Psoas muscle (tissue), 8 donors: ENCODE measurements at places on chromosomes 13 and 19. TPM values are rescaled to one million over a fixed set of nuclear protein-coding genes. Genes with fewer than 3 reads are reported as not detected.

Gene SIGLEC5
- total RNA-seq: not detected

DNA sequence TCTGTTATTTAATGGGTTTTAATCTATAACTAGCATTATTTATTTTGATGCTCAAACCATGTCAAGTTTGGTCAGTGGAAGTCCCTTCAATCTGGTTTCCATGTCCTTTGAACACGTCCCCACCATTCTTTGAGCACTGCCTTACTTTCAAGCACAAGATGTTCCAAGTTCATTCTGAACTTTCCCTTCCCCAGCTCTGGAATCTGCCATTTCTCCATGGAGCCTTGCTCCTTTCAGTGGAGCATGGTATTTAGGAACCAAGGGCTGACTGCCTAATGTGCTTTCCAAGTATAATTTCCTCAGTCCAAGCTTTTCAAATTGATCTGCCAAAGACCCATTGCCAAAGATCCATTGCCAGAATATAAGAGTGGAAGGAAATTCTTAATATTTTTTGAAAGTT, 1.1 kb upstream of the ZNF546 start:
- H3K36me3 ChIP-seq: no peaks in the 10 kb centered on the region
- peaks cover 18% of the 10 kb centered on the region for H3K4me1 ChIP-seq
- peak overlapping the region; percentile 86 for H3K27ac ChIP-seq
- peak overlapping the region; percentile 96 for H3K4me3 ChIP-seq
- H3K27me3 ChIP-seq: no peaks in the 10 kb centered on the region

GRCh38 chr19:4302243-4302640, at the start of gene TMIGD2:
TSS of gene TMIGD2 (minus strand) at chr19:4302389. CDS start at chr19:4302385, 4 bp downstream.
- H3K27ac ChIP-seq: no peak within 1 kb of the TSS
- H3K27me3 ChIP-seq: no peaks in the 10 kb centered on the region
- no peaks in the 10 kb centered on the region for H3K36me3 ChIP-seq
- H3K4me1 ChIP-seq: no peaks in the 10 kb centered on the region
- no peak within 1 kb of the TSS for H3K4me3 ChIP-seq
- DNase-seq: no peak

- H3K4me1 ChIP-seq: no peaks in the 10 kb centered on the region
- no peak overlapping the region for H3K4me3 ChIP-seq
- no peak overlapping the region for H3K27ac ChIP-seq
- H3K36me3 ChIP-seq: no peaks in the 10 kb centered on the region
Measured at GRCh38 chr13:100984085-100984705, 309.6 kb upstream of the TMTC4 start.

DNA sequence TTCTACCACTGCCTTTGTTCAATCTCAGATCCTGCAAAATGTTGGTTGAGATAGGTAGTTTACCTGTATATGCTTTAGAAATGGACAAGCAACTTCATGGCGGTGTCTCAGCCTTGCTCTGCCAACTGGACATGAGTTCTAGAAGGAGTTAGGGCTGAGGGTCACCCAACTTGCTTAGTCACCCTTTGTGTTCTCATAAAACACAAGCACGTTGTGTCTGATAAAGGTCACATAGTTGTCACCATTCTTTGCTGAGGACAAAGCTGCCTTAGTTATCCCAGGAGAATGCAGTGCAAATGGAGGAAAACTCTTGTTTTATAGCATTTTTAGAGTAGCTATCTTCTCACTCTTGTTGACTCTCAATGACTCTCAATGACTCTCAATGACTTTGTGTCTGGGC, 218.4 kb upstream of the TMTC4 start:
- H3K36me3 ChIP-seq: no peaks in the 10 kb centered on the region
- no peak overlapping the region for H3K27ac ChIP-seq
- H3K4me1 ChIP-seq: no peaks in the 10 kb centered on the region
- no peak overlapping the region for H3K4me3 ChIP-seq

DNA sequence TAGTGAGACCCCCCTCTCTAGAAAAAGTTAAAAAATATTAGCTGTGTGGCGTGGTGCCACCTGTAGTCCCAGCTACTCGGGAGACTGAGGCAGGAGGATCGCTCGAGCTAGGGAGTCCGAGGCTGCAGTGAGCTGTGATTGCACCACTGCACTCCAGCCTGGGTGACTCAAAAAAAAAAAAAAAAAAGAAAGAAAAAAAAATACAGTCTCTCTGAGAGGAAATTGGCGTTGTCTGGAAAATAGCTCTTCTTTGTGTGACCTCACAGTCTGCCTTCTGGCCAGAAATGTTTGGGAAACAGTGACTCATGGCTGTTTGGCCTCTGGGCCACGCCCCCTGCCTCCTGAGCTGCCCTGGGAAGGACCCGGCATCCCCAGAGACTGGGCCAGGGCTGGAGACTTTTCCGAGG, 10.7 kb downstream of the MARCHF2 start:
- peak overlapping the region; percentile 82 for H3K27ac ChIP-seq
- no peaks in the 10 kb centered on the region for H3K36me3 ChIP-seq
- H3K27me3 ChIP-seq: no peaks in the 10 kb centered on the region

GRCh38 chr13:40895227-40896184, 106.1 kb downstream of the SLC25A15 start:
- H3K4me3 ChIP-seq: no peak overlapping the region
- no peak for DNase-seq
- H3K27me3 ChIP-seq: no peaks in the 10 kb centered on the region
- no peaks in the 10 kb centered on the region for H3K36me3 ChIP-seq
- no peak overlapping the region for H3K27ac ChIP-seq
- no peaks in the 10 kb centered on the region for H3K4me1 ChIP-seq

Gene APOC4
- not detected for total RNA-seq

- DNase-seq: no peak
- no peaks in the 10 kb centered on the region for H3K27me3 ChIP-seq
- no peak overlapping the region for H3K4me3 ChIP-seq
- peaks cover 20% of the 10 kb centered on the region for H3K4me1 ChIP-seq
Measured at GRCh38 chr19:55597501-55597921, 1.8 kb downstream of the FIZ1 start.

DNA sequence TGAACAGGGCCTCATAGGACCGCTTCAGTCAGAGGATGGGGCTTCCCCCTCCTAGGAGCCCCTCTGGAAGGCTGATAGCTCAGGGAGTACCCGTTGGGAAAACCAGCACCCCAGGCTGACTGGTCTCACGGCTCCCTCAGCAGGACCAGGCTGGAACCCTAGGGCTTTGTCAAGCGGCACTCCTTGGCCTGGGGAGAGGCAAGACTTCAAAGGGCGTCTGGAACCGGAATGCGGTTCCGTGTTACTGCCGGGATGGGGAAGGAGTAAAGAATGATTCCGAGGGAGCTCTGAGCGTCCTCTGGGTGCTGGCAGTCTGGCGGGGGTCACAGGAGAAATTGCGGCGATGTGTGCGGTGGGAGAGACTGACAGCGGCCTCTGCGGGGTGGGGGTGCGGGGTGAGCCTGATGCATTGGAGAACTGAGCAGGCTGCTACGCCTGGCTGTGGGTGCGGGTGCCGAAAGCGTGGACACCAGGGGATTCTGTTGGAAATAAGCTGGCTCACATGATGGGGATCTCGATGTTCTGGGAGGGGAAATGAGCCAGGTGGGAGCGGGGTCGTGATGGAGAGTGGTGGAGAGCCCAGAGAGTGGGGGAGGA, 1.9 kb downstream of the COX6B2 start:
- H3K27me3 ChIP-seq: peaks cover 23% of the 10 kb centered on the region
- no peak for DNase-seq
- peaks cover 5% of the 10 kb centered on the region for H3K4me1 ChIP-seq
- H3K27ac ChIP-seq: no peak overlapping the region
- no peak overlapping the region for H3K4me3 ChIP-seq

DNA sequence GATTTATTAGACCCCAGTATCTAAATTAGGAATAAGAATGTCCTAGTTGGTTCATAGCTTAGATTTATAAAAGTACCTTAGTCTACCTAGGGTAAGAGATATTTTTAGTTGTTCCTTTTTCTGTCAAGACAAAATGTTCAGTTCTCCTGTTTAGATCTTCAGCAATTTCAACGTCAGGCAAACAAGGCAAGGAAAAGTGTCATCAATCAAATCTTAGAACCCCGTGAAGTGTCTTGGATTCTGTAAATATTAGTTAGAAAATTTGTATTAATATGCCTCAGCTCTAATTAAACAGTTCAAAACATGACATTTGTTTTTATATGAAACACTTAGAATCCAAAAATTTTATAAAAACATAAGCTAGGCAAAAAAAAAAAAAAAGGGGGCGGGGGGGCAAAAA, 296.6 kb downstream of the PCDH9 start:
- H3K4me3 ChIP-seq: no peak overlapping the region
- H3K4me1 ChIP-seq: no peaks in the 10 kb centered on the region
- H3K27ac ChIP-seq: no peak overlapping the region
- DNase-seq: no peak
- no peaks in the 10 kb centered on the region for H3K36me3 ChIP-seq

Gene FBXO27
- 0.89 TPM for total RNA-seq

DNA sequence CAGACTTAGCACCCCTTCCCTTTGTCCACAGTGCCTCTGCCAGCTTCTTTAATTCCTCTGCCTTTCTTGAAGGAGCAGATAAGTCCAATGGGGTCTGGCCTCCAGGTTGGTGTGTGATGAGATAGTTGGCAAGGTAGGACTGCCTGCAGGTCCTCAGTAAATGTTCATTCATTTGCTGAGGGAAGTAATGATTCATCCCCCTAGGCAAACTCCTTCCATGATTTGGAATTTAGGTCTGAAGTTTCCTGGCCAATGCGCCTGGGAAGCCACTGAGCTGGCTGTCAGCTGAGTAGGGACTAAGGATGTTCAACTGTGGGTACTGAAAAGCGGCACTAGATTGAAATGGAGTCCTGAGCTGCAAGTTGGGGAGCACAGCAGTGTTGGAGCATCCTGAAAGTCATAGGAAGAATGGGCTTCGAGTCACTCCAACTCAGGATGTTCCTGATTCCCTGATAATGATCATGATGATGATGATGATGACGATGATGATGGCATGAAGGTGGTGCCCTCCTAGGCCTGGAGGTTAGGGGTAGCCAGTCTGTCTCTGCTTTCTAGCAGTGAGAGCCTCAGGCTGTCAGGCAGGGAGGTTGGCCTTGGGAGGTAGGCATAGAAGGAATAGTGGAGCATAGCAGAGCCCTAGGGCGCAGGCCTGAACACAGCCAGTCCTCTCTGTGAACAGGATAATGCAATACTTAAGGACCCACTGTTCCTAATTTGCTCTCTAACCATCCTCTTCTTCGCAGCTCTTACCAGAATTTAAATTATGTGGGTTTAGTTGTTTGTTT, 44.7 kb downstream of the COL4A2 start:
- DNase-seq: no peak
- H3K36me3 ChIP-seq: no peaks in the 10 kb centered on the region
- no peaks in the 10 kb centered on the region for H3K27me3 ChIP-seq
- peaks cover 14% of the 10 kb centered on the region for H3K4me1 ChIP-seq

DNA sequence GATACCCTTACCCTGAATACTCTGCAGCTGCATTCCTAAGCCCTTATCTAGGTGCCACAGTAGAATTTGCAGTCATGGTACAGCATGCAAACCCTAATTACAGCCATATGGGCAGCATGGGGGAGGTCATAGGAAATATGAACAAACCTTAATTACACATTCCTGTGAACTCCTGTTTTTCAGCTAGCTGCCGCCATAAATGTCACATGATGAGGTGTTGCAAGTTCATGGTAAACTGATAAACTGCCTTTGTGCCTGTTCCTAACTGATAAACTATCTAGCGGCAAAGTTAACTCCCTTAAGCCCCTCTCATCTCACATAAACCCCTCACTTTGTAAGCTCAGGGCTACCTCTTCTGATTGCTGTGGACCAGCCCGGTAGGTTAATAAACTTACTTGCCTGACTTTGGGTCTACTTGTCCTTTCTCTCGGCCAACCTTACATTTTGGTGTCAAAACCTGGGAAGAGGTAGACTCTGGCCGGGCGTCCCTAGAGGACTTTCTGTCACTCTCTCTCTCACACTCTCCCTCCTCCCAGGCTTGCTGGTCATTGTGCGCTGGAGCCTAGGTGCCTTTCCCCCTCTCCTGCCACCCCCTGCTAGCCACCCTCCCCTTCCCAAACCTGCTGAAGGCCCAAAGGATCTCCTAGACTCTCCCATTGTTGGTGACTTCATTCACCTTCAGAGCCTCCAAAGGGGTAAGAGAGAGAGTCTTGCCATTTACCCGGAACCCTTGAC, 43.3 kb downstream of the ZNF93 start:
- DNase-seq: no peak
- peaks cover 3% of the 10 kb centered on the region for H3K27me3 ChIP-seq
- no peak overlapping the region for H3K4me3 ChIP-seq
- no peaks in the 10 kb centered on the region for H3K4me1 ChIP-seq

- H3K27ac ChIP-seq: no peak overlapping the region
- peaks cover 91% of the 10 kb centered on the region for H3K27me3 ChIP-seq
- no peaks in the 10 kb centered on the region for H3K36me3 ChIP-seq
- H3K4me3 ChIP-seq: no peak overlapping the region
- DNase-seq: no peak
- H3K4me1 ChIP-seq: peaks cover 3% of the 10 kb centered on the region
Measured at GRCh38 chr13:78599645-78600279, 3.6 kb downstream of the POU4F1 start.
